Kidney capillary endothelial cell (primary cell): ENCODE measurements at places on chromosomes 5 and 9.

DNA sequence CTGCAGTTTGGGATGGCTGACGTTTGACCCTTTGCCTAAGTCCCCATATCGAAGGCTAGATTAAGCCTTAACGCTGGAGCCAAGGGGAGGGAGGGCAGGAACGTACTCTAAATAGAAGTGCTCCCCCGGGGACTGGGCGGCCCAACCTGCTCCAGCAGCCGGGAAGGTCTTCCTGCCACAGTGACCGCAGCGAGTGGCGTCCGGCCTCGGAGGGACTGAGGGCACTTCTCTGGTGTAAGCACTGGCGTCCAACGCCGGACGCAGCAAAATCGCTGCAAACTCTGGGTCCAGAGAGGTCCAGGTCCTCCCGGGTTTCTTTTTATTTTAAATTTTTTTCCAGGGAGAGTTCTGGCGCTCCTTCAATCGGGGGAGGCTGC, 505 bp upstream of the ACER2 start:
- DNase-seq = peak; percentile 17

DNA sequence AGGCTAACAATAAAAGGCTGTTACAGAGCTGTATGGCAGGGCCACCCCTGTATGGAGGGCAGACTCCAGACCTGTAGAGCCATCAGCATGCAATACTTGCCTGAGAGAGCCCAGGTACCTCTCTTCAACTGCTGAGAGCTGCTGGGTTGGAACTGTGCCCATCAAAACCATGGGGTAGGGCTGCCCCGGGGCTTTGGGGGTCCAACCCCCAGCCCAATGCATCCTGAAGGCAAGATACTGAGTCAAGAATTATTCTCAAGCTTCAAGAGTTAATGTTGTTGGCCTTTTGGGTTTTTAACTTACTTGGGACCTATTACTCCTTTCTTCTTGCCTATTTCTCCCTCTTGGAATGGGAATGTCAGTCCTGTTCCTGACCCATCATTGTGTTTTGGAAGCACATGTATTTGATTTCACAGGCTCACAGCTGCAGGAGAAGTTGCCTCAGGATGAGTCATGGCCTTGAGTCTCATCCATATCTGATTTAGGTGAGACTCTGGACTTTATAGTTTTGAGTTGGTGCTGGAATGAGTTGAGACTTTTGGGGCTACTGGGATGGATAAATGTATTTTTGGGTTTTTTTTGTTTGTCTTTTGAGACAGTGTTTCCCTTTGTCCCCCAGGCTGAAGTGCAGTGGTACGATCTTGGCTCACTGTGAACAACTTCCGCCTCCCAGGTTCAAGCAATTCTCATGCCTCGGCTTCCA, 21.0 kb upstream of the CDK7 start:
- no peak for DNase-seq

DNA sequence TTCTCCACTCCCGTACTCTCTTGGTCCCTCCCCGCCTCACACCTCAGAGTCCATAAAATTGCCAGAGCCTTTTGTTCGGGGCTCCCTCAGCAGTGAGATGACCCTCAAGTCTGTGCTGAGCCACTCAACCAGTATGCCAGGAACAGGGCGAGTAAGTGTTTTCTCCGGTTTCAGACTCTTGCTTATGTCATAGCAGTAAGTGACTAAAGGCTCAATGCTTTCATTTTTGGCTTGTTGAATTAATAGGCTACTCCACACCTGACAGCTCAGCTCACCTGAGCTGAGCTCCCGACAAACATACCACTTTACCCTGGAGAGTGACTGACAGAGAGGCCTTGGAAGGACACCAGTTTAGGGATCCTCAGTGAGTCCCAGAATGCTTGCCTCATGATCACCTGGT, 30.5 kb downstream of the PCSK1 start:
- DNase-seq = no peak

DNA sequence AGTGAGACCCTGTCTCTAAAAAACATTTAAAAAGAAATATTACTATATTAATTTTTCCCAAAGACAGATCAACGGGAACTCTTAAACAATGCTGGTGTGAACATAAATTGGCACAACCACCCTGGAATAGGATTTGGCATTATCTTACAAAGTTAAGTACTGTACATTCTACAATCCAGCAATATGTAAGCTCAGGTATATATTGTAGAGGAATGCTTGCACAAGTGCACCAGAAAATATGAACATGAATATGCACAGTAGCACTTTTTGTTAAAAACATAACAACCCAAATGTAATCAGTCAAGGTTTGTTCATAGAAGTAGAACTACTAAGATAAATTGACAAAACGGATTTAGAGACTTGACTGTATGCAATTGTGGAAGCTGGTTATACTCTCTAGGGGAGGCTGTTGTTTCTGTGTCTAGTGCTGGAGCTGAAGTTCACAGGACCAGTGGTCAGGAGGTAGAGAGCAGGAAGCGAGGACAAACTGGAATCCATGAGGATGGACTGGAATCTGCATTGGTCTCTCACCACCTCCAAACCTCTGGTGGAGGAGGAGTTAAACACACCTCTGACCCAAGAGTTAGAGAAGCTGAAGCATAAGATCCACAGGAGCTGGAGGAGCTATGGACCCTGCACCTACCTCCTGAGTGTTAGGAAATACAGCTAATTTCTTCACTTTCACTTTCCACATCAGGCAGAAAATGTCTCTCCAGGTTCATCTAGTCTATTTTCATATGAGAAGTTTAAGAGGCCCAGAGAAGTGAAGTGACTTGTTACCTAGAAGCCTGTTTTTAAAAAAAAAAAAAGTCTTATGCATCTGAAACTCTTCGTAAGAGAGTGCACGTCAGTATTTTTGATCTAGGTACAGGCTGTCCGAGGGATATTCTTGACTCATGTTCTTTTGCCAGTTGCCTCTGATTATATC, 20.3 kb upstream of the RIC1 start:
- no peak for DNase-seq

GRCh38 chr9:21993893-21994555, at the start of gene CDKN2A:
Gene CDKN2A, minus strand, starts transcription at chr9:21994392.
- DNase-seq = no peak

GRCh38 chr9:72936679-72937078, 16.2 kb downstream of the ALDH1A1 start:
- DNase-seq = no peak

DNA sequence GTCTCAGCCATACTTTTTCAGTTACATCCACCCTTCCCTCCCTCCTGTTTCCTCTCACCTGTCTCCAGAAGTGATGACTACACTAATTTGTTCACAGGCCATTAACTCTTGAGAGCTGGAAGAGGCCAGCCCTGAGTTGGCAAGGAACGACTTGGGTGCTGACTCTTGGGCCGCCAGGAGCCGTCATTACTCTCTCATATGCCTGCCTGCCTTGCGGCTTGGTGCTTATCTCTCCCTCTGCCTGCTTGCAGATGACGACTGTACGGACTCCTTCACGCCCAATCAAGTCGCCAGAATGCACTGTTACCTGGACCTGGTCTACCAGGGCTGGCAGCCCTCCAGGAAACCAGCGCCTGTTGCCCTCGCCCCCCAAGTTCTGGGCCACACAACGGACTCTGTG, 66.1 kb downstream of the PAPPA start:
- no peak for DNase-seq

- DNase-seq = no peak
Observed at GRCh38 chr9:101326501-101326900, 58.3 kb downstream of the BAAT start.

GRCh38 chr9:125990793-125991220, 243.6 kb downstream of the PBX3 start:
- no peak for DNase-seq

- DNase-seq = peak; percentile 95
Observed at GRCh38 chr5:172714491-172715420, 56.2 kb downstream of the DUSP1 start.

DNA sequence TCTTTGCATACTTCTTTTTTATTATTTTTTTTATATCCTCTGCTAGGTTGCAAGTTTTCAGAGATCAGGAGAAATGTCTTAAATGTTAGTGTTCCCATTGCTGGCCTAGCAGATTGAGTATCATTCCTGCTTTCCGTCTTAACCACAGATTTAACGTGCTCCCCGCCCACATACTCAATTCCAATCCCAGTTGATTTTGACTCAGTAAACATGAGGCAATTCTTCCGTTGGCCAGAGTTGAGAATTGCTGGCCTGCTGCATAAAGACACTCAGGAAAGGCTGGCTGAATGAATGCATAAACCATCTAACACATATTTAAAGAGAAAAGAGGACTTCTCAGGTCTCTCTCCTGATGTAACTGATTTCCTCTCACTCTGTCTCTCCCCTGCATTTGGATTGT, 46.8 kb upstream of the PLPP6 start:
- no peak for DNase-seq
